ENCODE measurements at places on chromosomes 5 and 9.

- DNase-seq, result no peak
Measured at GRCh38 chr9:69546265-69546664, 125.9 kb downstream of the APBA1 start.

- peak; percentile 81 for DNase-seq
Measured at GRCh38 chr5:173880306-173880985, 7.7 kb upstream of the CPEB4 start.

- DNase-seq, result no peak
Measured at GRCh38 chr9:129889941-129890717, 54.9 kb downstream of the USP20 start.

- DNase-seq, result no peak
Measured at GRCh38 chr9:123383512-123384170, 27.6 kb downstream of the CRB2 start.

DNA sequence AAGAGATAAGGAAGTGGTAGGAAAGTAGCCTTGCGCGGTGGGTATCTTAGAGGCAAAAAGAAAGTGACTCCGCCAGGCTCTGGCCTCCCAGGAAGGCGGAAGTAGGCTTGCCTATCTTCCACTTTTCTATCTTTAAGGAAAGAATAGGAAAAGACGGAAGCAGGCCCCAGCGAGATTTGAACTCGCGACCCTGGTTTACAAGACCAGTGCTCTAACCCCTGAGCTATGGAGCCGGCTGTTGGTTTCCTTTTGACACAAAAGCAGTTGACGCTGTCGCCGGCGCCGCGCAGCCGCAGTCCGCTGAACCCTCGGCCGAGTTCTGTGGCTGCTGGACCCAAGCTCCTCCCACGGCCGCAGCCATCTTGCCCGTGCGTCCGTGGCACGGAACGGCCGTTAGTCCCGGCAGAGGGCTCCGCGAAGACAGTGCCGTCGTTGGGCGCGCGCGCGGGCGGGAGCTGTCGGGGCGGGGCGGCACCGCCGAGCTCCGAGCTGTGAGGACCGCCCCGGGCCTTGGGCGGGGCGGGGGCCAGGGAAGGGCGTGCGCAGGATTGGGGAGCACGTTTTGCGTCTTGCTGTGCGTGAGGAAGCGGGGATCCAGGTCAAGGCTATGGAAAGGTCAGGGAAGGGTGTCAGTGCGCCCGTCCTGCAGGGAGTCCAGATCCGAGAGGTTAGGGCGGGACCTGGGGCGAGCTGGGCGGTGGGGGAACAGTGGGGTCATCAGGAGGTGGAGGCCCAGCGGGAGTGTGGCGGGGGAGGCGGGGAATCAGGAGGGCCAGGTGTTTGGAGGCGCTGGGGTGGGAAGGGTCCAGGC lies 13.3 kb downstream of the TRIM7 start:
- peak; percentile 95 for DNase-seq

DNA sequence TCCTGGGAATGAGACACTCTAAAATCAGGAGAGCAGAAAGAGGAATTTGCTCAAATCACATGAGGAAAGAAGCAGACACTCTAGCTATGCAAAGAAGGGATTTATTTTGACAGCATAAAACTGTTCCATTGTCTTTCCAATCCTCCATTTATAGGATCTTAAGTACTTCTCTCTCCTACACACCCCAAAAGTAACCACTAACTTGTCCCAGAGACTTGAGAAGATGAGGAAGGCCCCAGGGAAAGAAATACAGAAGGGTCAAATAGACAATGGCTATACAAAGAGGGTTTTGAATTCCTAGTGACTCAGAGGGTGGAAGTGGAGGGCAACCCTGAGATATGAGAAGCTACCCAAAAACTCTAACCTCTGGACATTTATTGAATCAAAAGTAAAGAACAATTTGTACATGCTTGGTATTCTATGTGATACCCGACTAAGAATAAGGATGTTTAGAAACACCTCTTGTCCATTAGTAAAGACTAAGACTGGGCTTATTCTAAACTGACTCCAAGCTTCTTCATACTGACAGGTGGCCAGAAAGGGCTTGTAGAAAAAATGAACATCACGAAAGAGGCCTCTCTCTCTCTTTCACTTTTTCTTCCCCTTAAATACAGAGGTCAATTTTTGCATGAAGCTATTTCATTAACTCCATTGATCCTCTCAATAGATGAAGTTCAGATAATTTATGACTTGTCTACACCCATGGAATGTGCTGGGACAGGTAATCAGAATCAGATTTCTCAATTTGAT lies 20.6 kb downstream of the DMAC1 start:
- no peak for DNase-seq

GRCh38 chr5:14901462-14902051 lies 30.0 kb upstream of the ANKH start:
- DNase-seq, result peak; percentile 67

- DNase-seq, result no peak
Measured at GRCh38 chr9:136846376-136847087, 2.7 kb upstream of the PHPT1 start.

DNA sequence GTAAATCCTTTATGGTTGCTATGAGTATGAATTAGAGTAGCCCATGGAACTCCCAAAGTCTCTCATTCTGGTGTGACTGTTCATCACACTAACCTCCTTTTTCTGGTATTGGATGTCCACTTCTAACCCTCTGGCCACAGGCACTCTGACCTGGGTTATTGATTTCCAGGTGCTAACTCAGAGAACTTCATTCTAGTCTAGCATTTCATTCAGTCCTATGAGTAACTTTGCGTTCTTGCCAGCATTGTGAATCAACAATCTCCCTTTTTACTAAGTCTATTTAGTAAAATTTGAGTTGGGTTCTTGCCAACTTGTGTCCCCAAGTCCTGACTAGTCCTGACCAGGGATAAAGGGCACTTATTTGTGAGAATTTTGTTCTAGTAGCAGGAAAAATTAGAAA lies 103.5 kb downstream of the SNX18 start:
- no peak for DNase-seq

DNA sequence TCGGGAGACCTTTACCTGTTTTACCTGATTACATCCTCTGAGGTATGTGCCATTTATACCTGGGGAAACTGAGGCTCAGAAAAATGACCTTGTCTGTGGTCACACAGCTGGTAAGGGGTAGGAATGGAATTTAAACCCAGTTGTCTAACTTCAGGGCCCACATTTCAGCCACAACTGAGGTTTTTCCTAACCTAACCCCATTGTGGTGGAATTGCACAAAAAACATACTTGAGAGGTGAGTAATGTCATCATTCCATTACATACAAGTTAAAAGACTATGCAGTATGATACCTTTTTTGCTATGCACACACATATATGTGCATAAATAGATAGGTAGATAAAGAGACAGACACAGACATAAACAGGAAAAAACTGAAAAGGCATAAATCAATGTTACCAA lies 14.1 kb downstream of the FGF1 start:
- DNase-seq, result peak; percentile 75

DNA sequence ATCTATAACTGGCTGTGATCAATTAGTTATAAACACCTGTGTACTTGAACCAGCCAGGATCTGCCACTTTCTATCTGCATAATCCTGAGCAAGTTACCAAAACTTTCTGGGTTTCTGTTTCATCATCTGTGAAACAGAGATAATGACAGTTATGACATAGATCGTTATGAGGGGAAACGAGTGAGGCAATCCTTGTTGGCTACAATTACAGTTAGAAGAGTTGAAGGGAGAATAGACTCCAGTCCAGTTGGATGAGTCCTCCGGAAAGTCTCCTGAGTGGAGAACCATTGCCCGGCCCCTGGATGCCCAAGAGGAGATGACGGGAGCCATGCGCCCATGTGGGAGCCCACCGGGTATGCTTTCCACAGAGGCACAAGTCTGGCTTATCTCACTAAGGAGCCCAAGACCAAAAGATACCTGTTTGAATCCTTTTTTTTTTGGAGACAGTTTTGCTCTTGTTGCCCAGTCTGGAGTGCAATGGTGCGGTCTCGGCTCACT lies 4.5 kb downstream of the PDE6A start:
- DNase-seq, result peak; percentile 28

DNA sequence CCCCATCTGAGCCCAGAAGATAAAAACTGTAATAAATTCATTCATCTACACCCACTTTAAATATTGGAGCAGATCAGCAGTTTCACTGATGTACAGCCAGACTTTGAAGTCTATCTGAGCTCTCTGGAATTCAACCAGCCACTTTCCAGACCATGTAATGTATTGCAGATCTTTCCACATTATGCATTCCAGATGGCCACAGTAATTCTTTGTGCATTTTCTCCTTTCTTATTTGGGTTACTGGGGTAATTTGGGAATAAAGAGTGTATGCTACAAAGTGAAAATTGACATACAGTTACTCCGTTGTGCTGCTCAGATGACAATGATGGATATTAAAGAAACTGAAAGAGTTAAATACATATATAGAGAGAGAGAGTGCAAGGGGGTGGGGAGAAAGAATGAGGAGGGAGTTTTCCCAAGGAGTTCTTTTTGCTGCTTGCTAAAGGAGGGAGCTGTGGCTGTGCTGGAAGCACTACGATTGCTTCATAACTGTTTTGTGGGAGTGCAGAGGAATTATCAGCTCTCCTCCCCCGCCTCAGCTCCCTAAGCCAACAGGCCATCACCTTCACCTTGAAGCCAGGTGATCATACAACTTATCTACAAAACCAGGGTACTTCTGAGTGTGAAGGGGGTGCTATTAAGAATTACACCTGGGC lies 152.8 kb downstream of the GAS1 start:
- peak; percentile 95 for DNase-seq

DNA sequence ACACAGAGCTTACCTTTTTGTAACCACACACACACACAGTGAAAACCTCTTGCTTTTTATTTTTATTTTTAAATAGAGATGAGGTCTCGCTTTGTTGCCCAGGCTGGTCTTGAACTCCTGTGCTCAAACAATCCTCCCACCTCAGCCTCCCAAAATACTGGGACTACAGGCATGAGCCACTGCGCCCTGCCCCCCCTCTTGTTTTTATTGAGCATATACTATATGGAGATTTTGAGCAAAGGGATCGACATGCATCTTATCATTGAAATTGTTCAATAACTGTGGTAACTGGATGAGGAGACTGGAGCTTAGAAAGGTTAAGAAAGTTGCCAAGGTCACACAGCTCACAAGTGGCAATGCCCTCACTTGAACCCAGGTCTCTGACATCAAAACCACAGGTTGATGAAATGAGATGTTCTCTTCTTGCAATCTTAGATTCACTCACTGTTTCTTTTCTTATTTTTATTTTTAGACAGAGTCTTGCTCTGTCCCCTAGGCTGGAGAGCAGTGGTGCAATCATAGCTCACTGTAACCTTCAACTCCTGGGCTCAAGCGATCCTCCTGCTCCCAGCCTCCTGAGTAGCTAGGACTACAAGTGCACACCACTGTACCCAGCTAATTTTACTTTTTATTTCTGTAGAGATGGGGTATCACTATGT lies 26.8 kb upstream of the STXBP1 start:
- no peak for DNase-seq

- DNase-seq, result no peak
Measured at GRCh38 chr5:95384485-95385213, 6.5 kb upstream of the FAM81B start.

DNA sequence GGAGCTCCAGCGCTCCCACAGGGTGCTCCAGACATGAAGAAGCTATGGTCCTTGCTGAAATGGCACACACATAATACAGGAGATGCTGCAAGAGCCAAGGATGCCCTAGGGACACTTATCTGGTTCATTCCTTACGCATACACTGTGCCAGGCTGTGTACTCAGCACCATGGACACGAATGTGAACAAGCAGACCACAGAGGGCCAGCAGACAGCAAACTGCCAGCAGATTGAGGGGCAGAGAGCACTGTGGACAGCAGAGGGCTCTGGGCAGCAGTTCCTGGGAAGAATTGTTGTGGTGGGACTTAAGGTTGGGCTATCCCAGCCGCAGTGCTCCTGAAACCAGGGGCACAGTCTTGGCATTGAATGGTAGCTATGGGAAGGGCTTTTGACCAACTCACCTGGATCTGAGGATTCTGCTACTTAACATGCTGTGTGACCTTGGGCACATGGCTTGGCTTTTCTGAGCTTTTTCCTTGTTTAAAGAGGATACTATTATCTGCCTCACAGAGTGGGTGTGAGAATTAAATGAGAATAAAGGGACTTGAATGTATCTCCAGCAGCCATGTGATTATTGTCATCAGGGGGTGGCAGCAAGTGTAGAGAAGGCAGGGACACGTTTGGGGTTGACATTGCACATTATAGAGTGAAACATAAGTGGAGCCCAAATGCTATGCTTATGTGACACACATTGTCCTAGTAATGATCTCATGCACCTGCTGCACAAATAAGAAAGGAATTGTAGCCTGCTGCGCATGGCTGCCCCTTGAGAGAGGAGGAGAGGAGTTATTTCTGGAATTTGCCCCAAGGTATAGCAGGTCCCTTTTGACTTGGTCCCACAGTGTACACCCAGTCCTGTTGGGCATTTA lies 30.1 kb downstream of the PPARGC1B start:
- DNase-seq, result no peak

DNA sequence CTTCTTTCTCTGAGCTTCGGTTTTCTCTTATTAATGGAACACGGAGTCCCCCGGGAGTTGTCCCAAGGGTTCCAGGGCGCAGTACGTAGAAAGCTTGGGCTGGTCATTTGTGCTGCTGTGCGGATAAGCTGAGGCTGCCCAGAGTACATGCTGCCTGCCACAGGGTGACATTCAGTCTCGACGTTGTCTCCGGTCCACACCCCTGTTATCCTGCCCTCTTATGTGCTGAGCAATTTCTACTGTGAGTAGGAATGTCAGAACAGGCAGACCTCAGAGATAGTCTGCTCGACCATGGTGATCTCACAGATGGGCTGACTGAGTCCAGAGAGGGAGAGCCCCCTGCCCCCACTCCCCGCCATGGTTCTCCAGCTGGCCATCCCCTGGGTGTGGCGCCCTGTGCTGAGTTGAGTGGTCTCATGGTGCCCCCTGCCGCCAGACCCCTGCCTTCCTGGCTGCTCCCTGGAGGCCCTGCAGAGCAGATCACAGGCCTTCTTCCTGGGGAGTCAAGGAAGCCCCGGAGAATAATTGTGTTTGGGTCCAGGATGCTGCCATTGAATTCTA lies 124.0 kb downstream of the RGS3 start:
- DNase-seq, result peak; percentile 47

GRCh38 chr9:115400796-115401195 lies 282.8 kb upstream of the TNC start:
- DNase-seq, result peak; percentile 44

- no peak for DNase-seq
Measured at GRCh38 chr9:109875495-109876129, 95.6 kb downstream of the PALM2AKAP2 start.

- no peak for DNase-seq
Measured at GRCh38 chr5:1564824-1565736, 41.3 kb upstream of the LPCAT1 start.

DNA sequence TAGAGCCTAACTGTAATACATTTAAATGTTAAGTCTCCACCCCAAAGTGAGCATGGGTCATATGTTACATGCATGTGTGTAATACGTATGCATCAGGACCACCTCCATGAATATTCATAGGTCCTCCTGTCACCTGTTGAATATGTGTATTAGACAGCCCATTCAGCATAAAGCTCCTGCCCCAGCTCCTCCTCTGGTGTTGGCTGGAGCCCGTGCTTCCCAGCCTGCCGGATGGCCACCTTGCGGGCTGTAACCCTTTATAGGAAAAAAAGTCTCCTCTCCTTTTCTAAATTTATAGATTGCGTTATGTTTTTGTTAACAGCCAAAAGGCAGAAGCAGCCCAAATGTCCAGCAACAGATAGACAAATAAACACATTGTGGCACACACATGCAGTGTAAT lies 299.5 kb downstream of the MED10 start:
- no peak for DNase-seq

GRCh38 chr5:140642718-140643117 lies 3.5 kb downstream of the TMCO6 start:
- DNase-seq, result peak; percentile 95
